ENCODE measurements at places on chromosomes 2 and 18.

- DNase-seq: no peak
These were observed 49.7 kb downstream of the APOB start for GRCh38 chr2:20994130-20994529.

- DNase-seq: no peak
These were observed 225.9 kb upstream of the MGAT5 start for GRCh38 chr2:134027980-134028379.

GRCh38 chr18:7877609-7878008 lies 310.5 kb downstream of the PTPRM start:
- no peak for DNase-seq

- DNase-seq: no peak
These were observed 217.7 kb downstream of the MBD5 start for GRCh38 chr2:148238561-148238960.

DNA sequence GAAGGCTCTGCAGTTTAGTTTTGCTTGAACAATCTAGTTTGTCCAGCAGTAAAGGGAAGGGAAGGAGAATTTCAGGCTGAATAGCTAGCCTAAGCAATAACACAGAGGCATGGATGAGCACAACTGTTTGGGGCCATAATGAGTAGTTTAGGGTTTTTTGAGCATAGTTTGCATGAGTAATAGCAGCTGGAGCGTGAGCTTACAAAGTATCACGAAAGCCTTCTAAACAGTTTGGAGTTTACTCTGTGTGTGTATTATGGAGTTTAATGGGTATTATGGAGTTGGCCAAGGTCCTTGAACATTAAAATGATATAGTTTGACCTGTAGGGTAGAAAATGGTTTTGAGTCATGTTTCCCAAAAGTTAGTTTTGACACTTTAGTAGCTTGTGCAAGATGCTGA lies 782.3 kb downstream of the ERBB4 start:
- DNase-seq: no peak

GRCh38 chr2:45258311-45258710 lies 249.1 kb upstream of the SIX2 start:
- DNase-seq: no peak

GRCh38 chr2:40531359-40531758 lies 79.5 kb upstream of the SLC8A1 start:
- DNase-seq: no peak

- DNase-seq: no peak
These were observed 52.9 kb upstream of the TXNDC2 start for GRCh38 chr18:9832871-9833270.

- DNase-seq: no peak
These were observed 231.1 kb downstream of the LRP1B start for GRCh38 chr2:141899740-141900139.

- DNase-seq: no peak
These were observed 109.6 kb downstream of the ICOS start for GRCh38 chr2:204046145-204046544.

GRCh38 chr2:4336864-4337263 lies 633.5 kb downstream of the DCDC2C start:
- DNase-seq: no peak

DNA sequence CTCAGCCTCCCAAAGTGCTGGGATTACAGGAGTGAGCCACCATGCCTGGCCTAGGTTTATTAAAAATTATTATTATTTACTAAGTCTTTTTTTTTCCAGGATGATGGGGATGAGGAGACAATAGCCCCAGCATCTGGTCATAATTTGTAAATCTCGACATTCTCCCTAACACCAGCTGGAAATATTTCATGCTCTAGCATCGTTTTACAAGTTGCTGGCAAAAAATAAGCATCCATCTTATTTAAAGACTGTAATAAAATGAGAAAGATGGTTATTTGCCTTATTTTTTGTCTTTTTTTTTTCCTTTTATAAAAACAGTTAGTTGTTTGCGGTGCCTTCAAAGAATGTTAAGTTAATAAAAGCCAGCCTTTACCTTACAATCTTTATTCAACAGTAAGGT lies 56.7 kb downstream of the SF3B1 start:
- no peak for DNase-seq

- DNase-seq: no peak
These were observed 172.9 kb downstream of the CMPK2 start for GRCh38 chr2:6692819-6693218.

- no peak for DNase-seq
These were observed 1.6 kb upstream of the ADNP2 start for GRCh38 chr18:80107426-80107825.

- no peak for DNase-seq
These were observed 9.6 kb upstream of the DPYSL5 start for GRCh38 chr2:26838121-26838906.

- no peak for DNase-seq
These were observed 22.1 kb upstream of the CRIM1 start for GRCh38 chr2:36333350-36334012.

DNA sequence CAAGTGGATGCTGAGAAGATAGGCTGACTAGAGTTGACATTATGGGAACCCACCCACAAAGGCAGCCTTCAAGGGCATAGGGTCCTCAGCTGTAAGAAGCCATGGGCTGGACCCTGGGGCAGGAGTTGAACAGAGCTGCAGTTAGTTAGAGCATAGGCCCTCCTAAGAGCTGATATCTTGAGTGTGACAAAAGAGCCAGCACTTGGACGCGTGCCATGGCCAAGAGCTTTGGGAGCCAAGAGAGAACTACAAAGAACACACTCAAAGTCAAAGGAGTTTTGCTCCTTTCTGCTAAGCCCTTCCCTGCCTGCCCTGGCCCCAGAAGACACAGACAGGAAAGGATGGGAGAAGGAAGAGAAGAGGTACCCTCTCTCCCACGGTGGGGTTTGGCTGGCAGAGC lies 29.9 kb upstream of the AGAP1 start:
- DNase-seq: no peak

All from Panc1 (cell line).